ENCODE measurements at places on chromosomes 12 and 14. TPM values are rescaled to one million over a fixed set of nuclear protein-coding genes. Genes with fewer than 3 reads are reported as not detected.
A peak's percentile ranks its signal among the peaks of the same experiment; 100 is the strongest.

DNA sequence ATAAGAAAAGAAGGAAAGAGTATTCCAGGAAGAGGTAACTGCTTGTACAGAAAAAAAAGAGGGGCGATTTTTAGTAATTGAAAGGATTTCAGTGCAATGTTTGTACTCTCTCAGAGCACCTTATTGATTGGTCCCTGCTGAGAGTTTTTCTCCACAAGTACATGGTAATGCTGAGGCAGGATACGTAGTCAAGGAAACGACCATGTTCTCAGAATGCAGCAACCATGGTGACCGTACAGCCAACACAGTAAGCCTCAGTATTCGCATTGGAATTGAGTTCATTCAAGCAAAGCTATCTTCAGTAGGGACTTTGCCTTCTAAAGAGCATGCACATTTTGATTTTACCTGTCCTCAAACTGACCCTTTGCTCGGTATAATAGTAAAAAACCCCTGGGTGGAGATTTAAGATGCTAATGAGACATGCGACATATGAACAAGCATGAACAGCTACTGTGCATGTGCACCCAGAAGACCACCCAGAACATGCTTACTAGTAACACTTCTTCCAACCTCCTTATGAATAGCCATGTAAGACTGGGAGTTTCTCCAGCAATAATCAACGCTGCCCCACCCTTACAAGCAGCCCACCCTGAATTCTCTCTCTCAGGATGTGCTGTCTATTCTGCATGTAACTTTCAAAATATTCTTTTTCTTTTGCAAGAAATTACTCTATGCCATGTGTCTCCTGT lies 6.2 kb upstream of the SLC41A2 start:
- DNase-seq, result no peak

GRCh38 chr12:115155665-115156645 lies 472.0 kb upstream of the TBX3 start:
- DNase-seq, result no peak

GRCh38 chr12:7269273-7269672 lies 34.6 kb upstream of the ACSM4 start:
- no peak for DNase-seq

DNA sequence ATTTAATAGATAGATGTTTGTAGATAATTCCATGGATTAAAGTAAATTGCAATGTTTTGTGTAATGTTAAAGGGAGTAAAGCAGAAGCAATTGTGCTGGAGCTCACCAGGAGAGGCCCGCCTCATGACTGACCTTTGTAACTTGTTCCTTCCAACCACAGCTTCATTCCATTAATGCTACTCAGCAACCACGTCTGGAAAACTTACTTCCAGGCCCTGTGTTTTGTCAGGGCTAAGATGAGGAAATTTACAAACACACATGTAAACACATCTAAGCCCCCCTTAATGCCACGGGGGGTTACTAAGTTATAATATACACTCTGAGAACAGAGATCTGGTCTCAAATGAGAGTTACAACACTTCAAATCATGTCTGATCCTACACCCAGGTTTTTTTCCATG lies 12.4 kb downstream of the LUM start:
- no peak for DNase-seq

DNA sequence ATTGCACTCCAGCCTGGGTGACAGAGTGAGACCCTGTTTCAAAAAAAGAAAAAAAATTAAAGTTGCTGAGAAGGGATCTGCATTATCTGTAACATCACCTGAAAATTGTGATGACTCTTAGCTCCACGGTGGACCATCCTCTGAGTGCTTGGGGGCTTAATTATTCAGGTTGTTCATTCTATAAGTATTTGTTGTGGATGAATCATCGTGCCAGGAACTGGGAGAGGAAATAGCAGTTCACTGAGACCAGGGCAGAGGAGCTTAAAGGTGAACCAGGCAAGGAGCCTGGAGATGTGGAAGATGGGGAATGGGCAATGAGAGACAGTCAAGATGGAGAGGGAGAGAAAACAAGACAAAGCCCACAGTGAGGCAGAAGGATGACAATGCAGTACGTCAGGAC lies 25.5 kb upstream of the GSC start:
- DNase-seq, result no peak

DNA sequence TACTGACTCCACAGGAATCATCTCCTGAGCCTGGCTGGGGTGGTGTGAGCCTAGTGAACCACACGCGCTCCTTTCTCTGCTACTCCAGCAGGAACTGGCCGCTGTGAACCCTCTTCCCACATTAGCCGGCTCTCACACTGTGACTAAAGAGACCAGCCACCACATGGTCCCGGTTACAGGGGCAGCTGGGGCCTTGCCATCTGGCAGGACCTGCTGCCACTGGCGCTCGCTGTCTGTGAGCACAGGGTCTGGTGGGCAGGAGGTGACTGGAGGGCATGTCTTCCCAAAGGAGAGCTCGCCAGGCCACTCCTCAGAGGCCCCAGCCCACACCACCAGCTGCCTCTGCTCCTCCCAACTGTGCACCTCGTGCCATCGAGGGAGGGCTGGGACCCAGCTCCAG lies 99.3 kb downstream of the SINHCAF start:
- DNase-seq, result no peak

DNA sequence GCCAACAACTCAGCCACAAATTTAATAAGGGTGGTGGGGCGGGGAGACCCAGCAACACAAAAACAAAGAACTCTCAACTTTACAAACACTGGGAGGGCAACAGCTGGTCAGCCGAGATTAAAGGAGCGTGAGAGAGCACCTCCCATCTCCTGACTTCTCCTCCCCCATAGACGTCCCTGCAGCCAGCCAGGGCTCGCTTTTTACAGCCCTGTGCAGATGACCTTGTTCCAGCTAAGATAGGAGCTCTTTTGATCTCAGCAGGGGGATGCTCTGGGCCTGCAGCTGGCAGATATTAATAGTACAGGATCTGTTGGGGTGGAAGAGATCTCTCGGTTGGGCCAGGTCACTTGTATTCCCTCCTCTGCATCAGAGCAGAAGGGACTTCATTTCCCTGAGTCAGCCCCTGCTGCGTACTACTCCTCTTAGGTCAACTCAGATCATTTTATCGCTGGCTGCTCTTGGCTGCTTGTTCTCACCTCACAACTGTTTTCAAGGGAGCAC lies 475.8 kb downstream of the RAD51B start:
- DNase-seq, result no peak

ACOT4 gene
- total RNA-seq, result 1.9 TPM

GRCh38 chr12:57239587-57240065 lies 10.1 kb downstream of the SHMT2 start:
- DNase-seq, result no peak

DNA sequence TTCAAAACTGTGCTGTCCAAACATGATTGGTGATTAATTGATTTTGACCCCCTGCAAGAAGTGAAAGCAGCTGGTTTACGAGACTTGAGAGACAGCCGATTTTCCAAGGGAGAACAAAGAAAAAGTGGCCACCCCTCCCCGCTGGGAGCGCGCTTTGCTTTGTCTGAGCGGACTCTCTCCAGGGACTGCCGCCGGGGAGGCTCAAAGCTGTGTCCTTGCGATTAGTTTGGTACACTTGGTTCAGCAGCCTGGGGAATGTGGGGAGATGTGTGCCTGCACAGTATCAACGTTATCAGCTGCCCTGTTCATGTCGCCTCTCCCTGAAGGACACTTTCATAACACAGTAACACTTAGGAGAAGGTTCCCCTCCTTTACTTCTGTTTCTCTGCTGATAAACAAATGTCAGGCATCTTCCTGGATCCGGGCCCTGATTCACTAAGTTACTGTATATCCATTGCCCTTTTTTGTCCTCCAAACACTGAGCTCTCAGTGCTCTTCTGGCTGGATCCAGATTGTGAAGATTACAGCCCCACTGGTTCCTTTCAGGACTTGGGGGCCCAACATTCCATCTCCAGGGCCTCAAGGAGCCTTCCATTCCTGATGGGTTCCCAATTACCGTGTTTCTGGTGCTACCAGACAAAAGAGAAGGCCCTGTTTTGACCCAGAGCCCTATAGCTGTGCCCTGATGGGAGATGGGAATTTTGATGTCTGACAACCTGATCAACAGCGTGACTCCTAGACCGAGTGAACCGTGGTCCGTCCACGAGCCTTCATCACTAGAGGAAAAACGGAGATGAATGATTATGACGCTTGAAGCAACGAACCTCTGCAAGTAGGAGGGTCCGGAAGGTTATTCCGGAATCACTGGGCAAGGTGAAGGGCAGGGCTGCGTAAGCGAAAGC lies 31.7 kb upstream of the TUBA1C start:
- peak; percentile 74 for DNase-seq

DNA sequence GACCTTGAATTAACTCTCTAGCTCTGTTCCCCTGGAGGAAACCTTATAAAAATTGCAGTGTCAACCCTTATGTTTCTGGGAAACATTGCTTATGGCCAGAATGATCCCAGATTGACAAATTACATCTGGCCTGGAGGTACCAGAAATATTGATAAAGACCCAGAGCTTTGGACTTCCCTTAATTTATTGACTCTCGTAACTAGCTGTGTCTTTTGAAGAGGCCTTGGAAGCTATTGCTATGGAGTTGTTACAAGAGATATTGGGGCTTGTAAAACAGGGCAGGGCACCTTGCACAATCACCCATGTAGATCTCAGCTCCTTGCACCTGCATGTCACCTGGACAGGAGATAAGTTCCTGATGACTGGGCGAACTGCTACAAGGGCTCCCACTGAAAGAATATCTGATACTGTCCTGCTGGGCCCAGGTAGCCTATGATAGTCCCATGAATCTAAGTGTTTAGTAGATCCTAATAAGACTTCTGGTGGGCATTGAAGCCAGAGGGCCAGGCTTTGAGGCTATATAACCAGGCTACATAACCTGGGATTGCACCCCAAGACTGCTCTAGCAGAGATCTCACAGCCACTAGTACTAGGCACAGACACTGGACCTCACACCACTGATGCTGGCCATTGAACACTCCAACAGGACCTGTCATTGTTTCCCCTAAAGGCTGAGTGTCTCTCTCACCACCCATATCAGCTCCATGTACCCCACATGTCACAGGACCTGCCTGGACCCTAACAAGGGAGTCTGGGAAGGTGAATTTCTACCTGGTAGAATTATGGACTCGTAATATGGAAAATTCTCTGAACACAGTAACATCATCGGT lies 135.7 kb upstream of the PWP1 start:
- no peak for DNase-seq

DNA sequence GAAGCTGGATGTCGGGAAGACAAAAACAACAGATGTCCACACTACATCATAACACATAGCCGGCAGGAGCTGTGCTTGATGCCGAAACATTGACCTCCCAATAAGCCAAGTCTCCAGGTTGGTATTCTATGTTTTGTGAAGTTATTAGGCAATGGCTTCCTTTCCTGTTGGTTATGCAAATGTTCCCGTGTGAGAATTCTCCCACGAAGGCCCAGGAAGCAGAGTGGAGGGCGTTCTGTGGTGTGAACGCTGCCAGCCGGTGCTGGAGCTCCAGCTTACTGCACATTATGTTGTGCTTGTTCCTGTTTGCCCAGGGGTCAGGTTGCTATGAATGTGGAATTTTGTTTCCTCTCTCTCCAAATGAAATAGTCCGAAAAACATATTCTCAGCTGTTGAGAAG lies 156.4 kb upstream of the HMGA2 start:
- DNase-seq, result no peak

PAH gene
- total RNA-seq, result 13.3 TPM

DNA sequence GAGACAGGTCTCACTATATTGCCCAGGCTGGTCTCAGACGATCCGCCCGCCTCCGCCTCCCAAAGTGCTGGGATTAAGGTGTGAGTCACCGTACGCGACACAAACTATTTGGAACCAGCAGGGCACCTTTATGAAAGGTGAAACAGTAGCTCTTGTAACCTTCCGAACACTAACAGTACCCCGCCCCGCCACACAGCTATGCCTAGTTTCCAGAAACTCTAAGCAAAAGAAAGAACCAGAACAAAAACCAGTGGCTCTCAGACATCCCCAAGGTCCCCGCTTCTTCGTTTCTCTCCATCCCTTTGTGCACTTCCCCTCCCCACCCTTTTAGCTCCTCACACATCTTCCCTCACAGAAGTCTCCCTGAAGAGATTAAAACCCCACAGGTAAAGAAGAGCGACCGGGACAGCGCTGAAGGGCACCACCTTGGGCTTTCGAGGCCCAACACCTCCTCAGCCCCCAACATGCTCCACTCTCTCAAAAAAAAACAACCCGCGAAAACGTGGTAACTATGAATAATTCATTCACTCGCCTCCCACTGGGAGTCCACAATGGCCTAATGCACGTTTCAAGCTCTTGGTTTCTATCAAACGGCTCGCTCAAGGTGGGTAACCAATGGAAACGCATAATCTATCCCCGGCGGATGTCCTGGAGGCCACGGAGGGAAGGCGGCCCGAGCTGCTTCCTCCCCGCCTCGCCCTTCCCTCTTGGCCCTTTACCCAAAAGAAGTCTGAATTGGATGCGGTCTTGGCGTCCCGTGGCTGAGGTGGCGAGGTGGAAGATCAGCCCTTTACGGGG lies 877 bp downstream of the BAG5 start:
- DNase-seq, result no peak

TSPAN11 gene
- total RNA-seq, result 52.3 TPM
